ENCODE measurements at places on chromosomes 3 and 15.

- DNase-seq: no peak
These were observed 46.2 kb downstream of the CCDC12 start for GRCh38 chr3:46930166-46930944.

- DNase-seq: no peak
These were observed 53.7 kb downstream of the CHSY1 start for GRCh38 chr15:101198031-101198575.

DNA sequence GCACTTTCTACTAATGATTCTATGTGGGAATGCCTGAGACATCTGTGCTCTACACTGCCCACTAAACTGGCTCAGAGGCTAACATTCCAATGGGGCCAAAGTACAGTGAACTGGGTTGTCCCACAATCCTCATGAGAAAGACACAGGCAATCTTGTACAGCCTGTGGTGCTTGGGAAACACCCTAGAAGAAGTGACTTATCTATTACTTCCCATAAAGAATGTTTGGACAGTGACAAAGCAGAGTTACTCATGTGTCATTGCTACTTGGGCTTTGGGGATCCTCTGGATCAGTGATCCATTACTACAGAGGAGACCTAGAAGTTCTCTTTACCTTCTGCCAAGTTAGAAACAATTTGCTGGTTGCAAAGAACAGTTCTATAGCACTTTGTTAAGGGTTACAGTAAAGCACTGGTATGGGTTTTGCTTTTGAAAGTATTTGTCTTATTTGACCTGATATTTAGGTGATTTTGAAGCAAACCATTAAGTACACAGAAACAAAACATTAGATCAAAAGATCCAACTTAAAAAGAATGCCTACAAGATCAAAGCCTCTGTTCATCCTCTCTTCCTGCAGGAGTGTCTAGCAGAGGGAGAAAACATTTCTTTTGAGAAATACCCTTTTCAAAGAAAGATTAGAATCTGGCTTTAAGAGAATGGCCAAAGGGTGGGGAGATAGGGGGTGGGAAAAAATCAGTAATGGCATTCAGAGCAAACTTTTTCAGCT, 75.8 kb downstream of the CTNNB1 start:
- peak; percentile 94 for DNase-seq

- no peak for DNase-seq
These were observed 260.4 kb upstream of the KCNMB2 start for GRCh38 chr3:178275793-178276192.

GRCh38 chr3:188742755-188743550, 428.8 kb upstream of the TPRG1 start:
- DNase-seq: no peak

GRCh38 chr3:98540346-98540745, 8.6 kb downstream of the GPR15 start:
- no peak for DNase-seq

DNA sequence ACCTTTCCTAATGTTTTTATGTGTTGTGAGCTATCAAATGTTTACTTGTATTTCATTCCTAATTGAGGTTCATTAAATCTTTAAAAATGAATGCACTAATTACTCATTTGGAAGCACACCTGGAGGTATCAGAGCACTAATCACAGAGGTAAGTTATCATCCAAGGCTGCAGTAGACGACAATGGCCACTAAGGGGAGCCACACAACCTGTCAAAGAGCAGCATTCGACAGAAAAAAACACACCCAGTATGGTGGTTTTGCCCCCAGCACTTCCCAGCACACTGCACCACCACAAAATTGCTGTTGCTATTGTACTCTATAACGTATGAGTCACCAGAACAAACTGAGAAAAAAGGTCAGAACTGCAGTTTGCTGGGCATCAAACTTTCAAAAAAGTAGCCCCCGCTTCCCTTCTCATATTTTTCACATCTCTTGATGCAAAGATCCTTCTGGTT, 205.9 kb upstream of the IGF1R start:
- DNase-seq: peak; percentile 86

DNA sequence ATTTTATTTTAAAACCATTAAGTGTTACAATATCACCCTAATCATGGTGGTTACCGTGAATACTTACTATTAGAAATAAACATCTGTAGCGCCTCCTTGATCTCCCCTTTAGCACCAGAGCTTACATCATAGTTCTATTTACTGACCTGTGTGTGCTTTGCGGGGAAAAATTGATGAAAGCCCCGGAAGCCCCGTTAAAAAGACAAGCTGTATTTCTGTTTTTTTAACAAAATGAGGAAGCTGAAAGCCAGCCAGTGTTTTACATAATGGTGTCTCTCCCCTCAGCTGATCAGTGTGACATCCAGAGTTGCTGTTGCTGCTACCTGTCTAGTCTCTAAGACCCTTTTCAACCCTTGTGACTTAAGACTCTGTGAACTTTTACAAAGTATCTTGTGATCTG, 100.8 kb downstream of the OPA1 start:
- DNase-seq: no peak

DNA sequence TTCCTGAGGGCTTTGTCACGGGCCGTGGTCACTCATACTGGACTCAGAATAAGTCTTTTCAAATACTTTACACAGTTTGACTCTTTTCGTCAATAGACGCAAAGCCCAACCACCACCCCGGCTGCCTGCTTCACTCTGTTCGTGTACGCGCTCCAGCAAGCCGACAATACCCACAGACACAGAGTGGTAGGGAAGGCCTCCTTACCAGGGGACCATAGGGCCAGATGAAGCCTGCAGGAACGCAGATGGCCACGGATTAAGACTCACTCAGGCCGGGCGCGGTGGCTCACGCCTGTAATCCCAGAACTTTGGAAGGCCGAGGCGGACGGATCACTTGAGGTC, 29.7 kb downstream of the EFCAB12 start:
- DNase-seq: no peak

DNA sequence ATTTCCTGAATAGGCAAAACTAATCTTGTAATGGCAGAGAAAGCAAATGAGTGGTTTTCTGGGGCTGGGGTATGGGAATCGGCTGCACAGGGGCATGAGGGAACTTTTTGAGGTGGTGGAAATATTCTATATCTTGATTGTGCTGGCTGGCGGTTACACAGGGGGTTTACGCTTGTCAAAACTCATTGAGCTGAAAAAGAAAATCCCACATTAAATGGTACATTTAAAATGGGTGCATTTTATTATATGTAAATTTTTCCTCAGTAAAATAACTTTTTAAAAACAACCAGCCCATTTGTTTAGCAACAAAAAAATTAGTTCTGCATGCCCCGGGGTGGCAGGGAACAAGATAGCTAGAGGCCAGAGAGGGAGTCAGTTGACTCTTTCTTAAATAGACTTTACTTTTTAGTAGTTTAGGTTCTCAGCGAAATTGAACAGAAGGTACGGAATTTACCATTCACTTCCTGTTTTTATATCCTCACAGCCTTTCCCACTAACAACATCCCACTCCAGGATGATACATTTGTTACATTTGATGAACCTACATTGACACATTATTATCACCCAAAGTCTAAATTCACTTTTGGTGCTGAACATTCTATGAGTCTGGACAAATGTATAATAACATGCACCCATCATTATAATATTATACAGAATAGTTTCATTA, 41.2 kb upstream of the BCL2A1 start:
- no peak for DNase-seq
